ENCODE measurements at places on chromosomes 3 and 15. TPM values are rescaled to one million over a fixed set of nuclear protein-coding genes. Genes with fewer than 3 reads are reported as not detected.
A peak's percentile ranks its signal among the peaks of the same experiment; 100 is the strongest.

- no peak overlapping the region for H3K27ac ChIP-seq
- no peaks in the 10 kb centered on the region for H3K4me1 ChIP-seq
- peaks cover 8% of the 10 kb centered on the region for H3K36me3 ChIP-seq
- H3K27me3 ChIP-seq, result no peaks in the 10 kb centered on the region
- H3K4me3 ChIP-seq, result no peak overlapping the region
Observed at GRCh38 chr3:195774917-195775316, 36.8 kb downstream of the MUC4 start.

- H3K27ac ChIP-seq, result no peak overlapping the region
- DNase-seq, result no peak
- H3K36me3 ChIP-seq, result no peaks in the 10 kb centered on the region
- H3K27me3 ChIP-seq, result no peaks in the 10 kb centered on the region
- H3K4me3 ChIP-seq, result no peak overlapping the region
Observed at GRCh38 chr15:82856397-82857170, 47.2 kb downstream of the WHAMM start.

DNA sequence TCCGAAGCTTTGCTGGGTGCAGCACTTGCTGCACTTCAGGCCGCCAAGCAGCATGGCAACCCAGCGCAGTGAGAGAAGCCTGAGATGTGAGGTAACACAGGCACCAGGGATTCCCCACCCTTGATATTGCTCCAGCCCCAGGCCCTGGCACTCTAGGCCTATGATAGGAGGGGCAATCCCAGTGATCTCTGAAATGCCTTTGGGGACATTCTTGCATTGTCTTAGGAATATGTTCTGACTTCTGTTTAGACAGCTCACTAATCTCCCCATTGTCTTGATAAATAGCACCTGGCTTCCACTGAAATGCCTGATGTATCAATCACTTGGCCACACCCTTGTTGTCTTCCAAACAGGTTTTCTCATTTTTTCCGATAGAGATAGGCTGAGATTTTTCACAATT lies 102.8 kb downstream of the SOX14 start:
- no peaks in the 10 kb centered on the region for H3K27me3 ChIP-seq
- no peaks in the 10 kb centered on the region for H3K36me3 ChIP-seq
- H3K4me1 ChIP-seq, result no peaks in the 10 kb centered on the region
- DNase-seq, result no peak

- H3K27ac ChIP-seq, result no peak overlapping the region
- DNase-seq, result peak; percentile 20
- H3K27me3 ChIP-seq, result no peaks in the 10 kb centered on the region
- H3K4me3 ChIP-seq, result no peak overlapping the region
Observed at GRCh38 chr15:94582368-94582767, 351.0 kb downstream of the MCTP2 start.

GRCh38 chr3:45628746-45629145 lies 34.2 kb downstream of the LIMD1 start:
- no peak for DNase-seq
- H3K27me3 ChIP-seq, result no peaks in the 10 kb centered on the region
- H3K27ac ChIP-seq, result no peak overlapping the region
- no peak overlapping the region for H3K4me3 ChIP-seq
- no peaks in the 10 kb centered on the region for H3K4me1 ChIP-seq
- no peaks in the 10 kb centered on the region for H3K36me3 ChIP-seq

Gene ZPLD1
- 0.05 TPM for total RNA-seq

Measured in colonic mucosa (tissue), 4 donors.